ENCODE measurements at places on chromosomes 16 and 17.

DNA sequence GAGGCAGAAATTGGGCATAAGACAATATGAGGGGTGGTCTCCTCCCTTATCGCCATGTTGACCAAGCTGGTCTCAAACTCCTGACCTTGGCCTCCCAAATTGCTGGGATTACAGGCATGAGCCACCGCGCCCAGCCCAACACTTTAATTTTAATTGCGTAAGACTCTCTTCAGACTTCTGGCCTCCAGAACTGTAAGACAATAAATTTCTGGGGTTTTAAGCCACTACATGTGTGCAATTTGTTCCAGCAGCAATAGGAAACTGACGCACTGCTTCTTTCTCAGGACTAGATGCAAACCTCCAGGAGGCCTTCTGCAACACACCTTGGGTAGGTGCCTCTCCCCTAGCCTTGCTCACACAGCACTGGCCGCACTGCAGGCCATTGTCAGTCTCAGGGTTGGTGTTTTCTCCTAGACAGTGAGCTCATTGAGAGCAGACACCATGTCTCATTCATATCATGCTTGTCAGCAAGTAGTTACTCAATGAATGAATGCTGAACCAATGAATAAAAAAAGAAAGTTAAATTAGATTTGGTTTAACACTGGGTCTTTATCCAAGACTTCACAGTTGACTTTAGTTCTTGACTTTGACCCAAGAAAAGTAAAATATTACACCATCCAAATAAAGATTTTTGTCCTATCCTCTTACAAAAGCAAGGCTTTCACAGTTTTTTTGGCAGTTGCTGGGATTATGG, 5.5 kb upstream of the ACSF2 start:
- DNase-seq = no peak

GRCh38 chr17:58630883-58631522, 60.8 kb downstream of the TEX14 start:
- no peak for DNase-seq

DNA sequence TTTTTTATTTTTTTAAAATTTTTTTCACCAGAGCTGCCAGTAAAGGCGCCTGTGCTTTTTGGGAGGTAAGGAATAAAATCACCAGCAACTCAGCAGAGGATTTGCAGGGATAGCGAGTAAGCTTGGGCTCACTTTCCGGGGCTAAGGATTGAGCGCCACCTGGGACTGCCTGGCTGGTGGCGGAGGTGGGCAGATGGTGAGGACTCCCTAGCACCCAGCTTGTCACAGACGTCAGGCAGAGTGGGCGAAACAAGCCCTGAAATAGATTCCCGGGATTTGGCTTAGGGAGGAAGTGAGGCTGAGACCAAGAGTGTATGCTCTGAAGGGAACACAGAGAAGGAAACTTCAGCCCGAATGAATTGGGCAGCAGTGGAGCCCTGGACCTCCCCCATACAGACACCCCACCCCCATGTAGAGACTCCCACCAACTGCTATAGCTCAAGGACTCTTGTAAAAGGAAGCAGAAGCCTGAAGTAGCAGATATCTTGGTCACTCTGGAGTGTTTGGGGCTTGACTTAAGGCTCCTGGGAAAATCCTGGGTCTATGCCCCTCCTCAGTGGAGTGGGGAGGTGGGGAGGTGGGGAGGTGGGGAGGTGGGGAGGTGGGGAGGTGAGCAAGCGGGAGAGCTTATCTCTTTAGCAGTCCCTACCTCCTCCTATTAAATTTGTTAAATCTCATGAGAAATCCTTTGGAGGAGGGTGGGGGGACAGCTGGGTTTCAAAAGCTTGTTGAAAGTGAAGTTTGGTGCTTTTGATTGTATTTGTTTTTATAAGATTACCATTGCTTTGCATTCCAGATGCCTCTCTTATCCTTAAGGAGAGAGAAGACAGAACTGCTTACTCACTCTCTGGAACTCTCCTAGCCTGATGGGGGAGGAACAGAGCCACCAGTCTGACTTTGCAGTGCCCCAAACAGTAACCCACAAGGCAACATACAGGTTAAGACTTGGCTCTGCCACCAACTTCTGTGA, 8.2 kb downstream of the ARL4D start:
- DNase-seq = no peak

- no peak for DNase-seq
These were observed 7.7 kb downstream of the PSMD7 start for GRCh38 chr16:74304164-74304834.

- DNase-seq = no peak
These were observed 9.4 kb upstream of the TMEM88 start for GRCh38 chr17:7845359-7846062.

All from inflammatory macrophage treated with lipopolysaccharide for 1 hour (primary cell).